ENCODE measurements at places on chromosomes 12 and 14.

GRCh38 chr12:116280595-116281290 lies 3.2 kb upstream of the MED13L start:
- no peak for DNase-seq

- DNase-seq = no peak
Measured at GRCh38 chr12:21475552-21475951, 25.9 kb downstream of the RECQL start.

GRCh38 chr12:94925206-94925605 lies 78.3 kb downstream of the NDUFA12 start:
- no peak for DNase-seq

GRCh38 chr12:77800501-77800900 lies 30.2 kb upstream of the NAV3 start:
- DNase-seq = no peak

DNA sequence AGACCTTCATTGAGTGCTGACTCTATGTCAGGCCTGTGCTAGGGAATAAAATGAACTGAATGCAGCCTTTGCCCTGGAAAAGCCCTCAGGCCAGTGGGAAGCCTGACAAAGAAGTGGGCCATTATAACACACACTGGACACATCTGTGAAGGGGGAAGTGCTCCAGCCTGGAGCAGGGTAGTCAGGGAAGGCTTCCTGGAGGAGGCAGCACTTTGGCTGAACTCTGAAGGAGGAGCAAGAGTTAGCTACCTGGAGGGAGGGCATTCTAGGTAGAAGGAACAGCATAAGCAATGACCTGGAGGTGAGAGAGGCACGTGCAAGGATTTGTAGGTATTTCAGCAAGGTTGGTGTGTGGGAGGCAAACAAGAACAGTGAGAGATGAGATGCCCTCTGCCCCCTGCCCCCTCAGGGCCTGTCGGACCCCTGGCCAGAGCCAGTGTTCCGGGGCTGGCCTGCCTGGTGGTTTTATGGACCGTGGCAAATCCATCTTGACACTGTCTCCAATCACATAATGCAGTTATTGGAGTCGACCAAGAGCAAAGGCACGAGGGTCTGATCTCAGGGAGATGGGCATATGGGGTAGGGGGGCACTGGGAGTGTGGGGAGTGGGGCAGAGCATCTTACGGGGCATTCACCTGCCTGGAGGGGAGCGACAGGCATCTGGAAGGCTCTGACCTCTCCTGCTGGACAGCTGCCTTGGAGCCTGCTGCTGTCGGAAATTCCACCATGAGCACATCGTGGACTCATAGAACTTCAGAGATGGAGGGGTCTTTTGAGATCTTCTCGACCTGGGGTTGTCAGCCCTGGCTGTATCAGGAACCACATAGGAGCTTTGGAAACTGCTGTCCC lies 2.7 kb upstream of the FAM222A start:
- peak; percentile 58 for DNase-seq

DNA sequence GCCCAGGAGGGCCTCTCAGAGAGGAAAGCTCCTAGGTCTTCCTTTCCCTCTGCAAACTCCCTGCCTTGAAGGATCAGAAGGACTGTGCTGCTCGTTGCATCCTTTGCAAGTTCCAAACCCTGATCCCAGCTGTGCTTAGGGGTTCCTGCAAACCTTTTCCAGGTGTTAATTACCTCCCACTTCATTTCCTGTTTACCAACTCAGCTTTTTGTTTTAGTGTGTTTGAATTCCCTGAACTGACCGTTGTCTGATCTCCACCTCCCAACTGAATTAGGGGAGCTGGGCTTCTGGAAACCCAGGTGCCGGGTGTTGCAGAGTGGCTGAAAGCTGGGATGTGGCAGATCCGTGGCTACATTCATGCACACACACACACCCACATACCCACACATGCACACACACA lies 20.6 kb upstream of the BDKRB1 start:
- DNase-seq = peak; percentile 73

GRCh38 chr12:80373666-80374065 lies 70.4 kb upstream of the PTPRQ start:
- DNase-seq = no peak

GRCh38 chr12:99121546-99121945 lies 476.5 kb downstream of the APAF1 start:
- no peak for DNase-seq

GRCh38 chr12:14394317-14395073 lies 29.0 kb downstream of the ATF7IP start:
- no peak for DNase-seq

DNA sequence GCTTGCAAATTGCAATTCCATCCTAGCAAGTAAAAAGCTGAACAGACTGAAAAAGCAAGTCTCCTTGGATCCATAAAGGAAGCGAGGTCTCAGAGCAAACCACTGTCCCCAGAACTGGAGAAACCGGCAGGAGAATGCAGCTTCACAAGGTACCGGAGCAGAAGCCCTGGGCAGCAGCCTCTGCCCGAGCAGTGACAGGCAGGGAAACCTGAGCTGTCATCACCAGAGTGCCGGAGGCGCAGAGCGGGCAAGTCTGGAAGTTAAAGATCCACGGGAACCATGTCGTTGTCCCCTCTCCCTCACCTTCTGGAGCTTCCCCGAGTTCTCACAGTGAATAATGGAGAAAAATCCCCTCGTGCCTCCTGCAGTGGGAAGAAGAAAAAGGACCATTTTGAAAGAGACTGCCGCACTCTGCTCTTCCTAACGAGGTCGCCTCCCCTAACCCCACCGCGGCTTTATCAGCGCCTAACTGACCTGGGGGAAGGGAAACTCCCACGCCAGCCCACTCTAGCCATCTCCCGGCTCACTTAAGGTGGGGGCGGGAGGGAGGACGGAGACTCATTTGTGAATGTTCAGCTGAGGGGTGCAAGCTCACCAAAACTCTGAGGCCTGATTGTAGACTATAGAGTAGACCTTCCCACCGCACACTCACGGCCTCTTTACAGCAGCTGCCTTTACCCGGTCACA lies 27.8 kb downstream of the FBXL14 start:
- no peak for DNase-seq

GRCh38 chr12:78088391-78088832 lies 257.7 kb downstream of the NAV3 start:
- no peak for DNase-seq

GRCh38 chr12:49364989-49365388 lies 2.3 kb upstream of the SPATS2 start:
- no peak for DNase-seq

GRCh38 chr12:18402872-18403611 lies 141.7 kb downstream of the PIK3C2G start:
- no peak for DNase-seq

GRCh38 chr12:73947326-73948026 lies 590.2 kb upstream of the ATXN7L3B start:
- no peak for DNase-seq

DNA sequence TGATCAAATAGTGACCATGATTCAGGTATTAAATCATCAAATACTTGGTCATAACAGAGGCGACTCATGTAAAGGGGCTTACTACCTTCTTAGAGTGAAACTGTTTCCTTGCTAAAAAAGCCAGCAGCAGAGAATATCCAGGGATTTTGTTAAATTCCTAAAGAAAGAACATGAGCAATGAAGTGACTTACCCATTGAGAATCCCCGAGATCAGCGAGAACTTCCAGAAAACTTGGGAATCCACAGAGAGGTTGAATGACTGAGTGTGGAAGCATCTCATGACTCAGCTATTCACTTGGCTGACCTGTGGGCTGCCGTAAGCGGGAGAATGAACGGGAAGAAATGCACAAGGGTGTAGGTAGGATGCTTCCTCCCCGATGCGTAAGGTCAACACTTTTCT lies 85.3 kb upstream of the KCNA1 start:
- DNase-seq = no peak

GRCh38 chr12:80183939-80184338 lies 84.6 kb downstream of the OTOGL start:
- DNase-seq = no peak

DNA sequence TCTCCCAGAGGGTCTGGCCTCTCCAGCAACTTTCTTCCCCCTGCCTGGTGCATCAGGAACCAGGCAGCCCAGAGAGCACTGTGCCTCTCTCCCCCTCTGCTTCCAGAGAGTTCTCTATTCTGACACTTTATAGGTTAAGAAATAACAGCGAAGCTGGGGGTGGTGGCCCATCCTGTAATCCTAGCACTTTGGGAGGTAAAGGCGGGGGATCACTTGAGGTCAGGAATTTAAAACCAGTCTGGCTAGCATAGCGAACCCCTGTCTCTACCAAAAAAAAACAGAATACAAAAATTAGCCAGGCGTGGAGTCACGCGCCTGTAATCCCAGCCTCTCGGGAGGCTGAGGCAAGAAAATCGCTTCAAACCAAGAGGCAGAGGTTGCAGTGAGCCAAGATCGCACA lies 58.3 kb downstream of the ESRRB start:
- no peak for DNase-seq

DNA sequence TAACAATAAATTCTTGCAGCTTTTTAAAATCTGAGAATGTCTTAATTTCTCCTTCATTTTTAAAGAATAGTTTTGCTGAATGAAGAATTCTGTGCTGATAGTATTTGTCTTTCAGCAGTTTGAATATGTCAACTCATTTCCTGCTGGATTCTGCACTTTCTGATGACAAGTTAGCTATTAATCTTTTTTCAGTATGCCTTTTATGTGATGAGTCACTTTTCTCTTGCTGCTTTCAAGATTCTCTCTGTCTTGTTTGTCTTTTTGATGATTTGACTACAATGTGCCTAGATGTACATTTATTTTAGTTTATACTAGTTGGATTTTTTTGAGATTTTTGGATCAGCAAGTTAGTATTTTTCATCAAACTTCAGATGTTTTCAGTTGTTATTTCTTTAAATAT lies 87.9 kb upstream of the AVPR1A start:
- DNase-seq = no peak

DNA sequence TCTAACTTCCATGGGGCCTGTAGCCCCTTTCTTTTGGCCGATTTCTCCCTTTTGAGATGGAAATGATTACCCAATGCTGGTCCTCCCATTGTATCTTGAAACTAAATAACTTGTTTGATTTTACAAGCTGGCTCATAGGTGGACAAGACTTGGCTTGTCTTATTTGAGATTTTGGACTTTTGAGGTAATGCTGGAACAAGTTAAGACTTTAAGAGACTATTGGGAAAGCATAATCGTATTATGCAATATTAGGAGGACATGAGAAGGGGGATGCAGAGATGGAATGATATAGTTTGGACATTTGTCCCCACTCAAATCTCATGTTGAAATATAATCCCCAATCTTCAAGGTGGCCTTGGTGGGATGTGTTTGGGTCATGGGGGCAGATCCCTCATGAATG lies 49.2 kb upstream of the LYZ start:
- no peak for DNase-seq

GRCh38 chr12:7032990-7033389 lies 14.7 kb upstream of the LPCAT3 start:
- no peak for DNase-seq

DNA sequence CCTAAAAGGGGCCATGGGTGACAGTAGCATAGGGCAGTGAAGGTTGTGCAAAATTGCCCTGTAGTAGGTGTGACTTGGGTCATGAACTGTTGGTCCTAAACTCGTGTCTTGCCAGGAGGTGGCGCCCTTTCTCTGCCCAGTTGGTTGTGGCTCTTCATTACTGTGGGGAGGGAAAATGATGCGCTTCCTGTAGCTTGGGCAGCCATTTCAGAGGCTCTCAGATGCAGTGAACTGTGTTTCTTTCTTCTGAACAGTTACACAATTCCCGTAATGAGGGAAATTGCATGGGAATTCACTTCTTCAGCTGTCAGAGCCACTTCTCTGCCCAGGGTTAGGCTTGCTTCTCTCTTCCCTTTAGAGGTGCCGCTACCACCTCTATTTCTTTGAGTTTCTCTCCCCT lies 148.1 kb upstream of the NRXN3 start:
- peak; percentile 95 for DNase-seq

GRCh38 chr14:85856430-85856829 lies 326.5 kb downstream of the FLRT2 start:
- DNase-seq = no peak

DNA sequence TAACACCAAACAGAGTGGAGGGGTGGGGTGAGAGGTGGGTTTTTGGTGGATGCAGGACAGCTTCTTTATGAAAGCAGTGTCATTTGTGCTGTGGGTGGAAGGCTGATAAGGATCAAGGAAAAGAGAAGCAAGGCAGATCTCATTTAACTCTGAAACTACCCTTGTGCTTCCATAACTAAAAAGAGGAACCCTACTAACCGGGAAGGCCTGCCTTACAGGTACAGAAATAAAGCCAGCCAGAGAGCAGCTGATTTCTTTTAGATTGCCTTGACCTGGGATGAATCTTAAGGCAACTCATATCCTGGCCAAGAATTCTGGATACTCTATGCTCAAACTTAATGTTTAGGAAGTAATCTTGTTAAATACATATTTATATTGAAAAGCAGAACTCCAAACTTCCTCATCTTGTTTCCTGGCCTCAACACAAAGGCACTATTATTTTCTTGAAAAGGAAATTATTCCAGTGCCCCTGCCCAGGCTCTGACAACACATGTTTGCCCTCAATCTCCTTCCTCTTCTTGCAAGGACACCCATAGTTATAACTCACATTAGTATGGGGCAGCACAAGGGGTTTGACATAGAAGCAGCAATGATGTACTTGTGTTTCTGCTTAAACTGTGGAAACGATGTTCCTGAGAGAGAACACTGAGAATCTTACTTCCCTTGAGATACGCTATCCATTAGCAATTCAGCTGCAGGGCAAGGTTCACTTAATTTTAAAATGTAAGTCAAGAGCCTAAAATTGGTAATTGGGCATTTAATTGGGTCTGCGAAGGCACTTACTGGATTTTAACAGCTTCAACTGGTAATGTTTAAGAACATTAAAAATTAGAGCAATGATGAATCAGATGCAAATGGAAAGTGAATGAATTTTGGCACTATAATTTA lies 173.7 kb downstream of the STXBP6 start:
- no peak for DNase-seq

DNA sequence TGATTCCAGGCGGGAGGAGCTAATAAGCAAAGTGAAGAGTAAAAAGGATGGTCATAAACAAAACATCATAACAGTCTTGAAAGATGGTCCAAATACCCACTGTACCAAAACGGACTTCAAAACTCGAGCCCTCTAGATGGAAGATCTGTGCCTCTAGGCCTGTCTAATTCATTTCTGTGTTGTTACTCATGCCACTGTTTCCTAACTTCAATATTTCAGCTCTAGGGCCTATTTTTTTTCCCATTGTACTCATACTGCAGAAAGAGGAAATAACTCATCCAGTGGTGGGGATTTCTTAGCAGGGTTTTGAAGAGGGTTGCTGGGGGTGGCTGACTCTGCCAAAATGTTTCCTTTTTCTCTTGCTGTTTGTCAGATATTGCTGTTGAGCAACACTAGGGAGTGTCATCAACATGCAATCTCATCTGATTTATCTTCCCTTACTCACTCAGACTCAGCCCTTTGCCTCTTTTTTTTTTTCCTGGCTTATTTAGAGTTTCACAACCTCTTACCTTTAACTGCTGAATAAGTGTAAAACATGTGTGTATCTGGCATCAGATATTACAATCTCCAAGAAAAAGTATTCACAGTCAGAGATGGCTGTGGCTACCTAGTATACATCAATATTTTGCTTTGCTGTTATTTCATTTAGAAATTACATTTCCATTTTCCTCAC lies 189.6 kb downstream of the DUSP6 start:
- no peak for DNase-seq

- DNase-seq = no peak
Measured at GRCh38 chr12:28578361-28578760, 388.1 kb downstream of the CCDC91 start.

- no peak for DNase-seq
Measured at GRCh38 chr12:92123780-92124688, 21.6 kb downstream of the BTG1 start.
